ENCODE measurements at places on chromosomes 5 and 9. TPM values are rescaled to one million over a fixed set of nuclear protein-coding genes. Genes with fewer than 3 reads are reported as not detected.
A peak's percentile ranks its signal among the peaks of the same experiment; 100 is the strongest.

The SPINK5 gene
- 0.22 TPM for total RNA-seq

The CMBL gene
- total RNA-seq, result 3.5 TPM

The ORM2 gene
- total RNA-seq, result not detected

The LCN1 gene
- not detected for total RNA-seq

The C5 gene
- 0.60 TPM for total RNA-seq

The CTXN3 gene
- total RNA-seq, result not detected

The ACSL6 gene
- 0.65 TPM for total RNA-seq

The LPAR1 gene
- total RNA-seq, result not detected

The SGTB gene
- total RNA-seq, result 9.4 TPM

GRCh38 chr5:149490599-149491485 lies 60.4 kb downstream of the CSNK1A1 start:
- DNase-seq, result no peak

DNA sequence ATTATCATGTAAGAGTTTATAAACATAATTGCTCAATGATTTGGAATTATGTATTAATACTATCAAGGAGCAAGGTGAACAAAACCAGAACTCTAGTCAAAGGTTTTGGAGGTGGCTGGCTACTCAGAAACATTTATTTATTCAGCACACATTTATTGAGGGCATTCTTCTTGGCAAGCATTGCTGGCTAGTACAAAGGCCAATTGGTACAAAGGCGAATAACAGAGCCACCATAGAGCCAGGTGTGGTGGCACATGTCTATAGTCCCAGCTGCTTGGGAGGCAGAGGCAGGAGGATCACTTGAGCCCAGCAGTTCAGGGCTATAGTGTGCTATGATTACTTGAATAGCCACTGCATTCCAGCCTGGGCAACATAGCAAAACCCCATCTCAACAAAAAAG lies 242.1 kb downstream of the CWC27 start:
- DNase-seq, result no peak

DNA sequence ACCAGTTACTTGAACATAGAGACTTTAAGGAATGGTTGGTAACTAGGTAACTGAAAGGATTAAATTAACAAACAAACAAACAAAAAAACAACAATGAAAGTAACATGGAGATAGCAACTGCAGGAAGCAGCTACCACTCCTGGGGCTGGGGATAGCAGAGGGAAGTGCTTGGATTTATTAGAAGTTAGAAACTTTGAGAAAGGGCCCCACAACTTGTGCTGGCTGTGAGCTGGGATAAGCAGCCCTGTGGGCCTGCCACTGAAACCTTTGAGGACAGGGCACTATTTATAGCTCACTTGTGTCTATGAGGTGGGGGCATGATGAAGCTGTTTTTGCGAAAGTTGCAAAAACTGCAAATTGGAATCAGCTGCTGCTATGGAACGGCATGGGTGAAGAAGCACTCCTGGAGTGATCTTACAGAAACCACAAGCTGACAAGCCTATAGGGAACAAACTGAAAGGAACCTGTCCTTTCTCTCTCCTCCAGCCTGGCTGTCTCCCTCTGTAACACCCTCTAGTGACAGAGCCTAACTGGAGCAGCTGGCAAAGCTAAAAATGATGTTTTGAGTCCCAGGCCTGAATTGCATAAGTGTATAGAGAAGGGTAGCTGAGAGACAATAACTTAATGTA lies 91.4 kb upstream of the RANBP6 start:
- peak; percentile 56 for DNase-seq

- DNase-seq, result no peak
Measured at GRCh38 chr5:158392753-158393152, 533.8 kb upstream of the CLINT1 start.

DNA sequence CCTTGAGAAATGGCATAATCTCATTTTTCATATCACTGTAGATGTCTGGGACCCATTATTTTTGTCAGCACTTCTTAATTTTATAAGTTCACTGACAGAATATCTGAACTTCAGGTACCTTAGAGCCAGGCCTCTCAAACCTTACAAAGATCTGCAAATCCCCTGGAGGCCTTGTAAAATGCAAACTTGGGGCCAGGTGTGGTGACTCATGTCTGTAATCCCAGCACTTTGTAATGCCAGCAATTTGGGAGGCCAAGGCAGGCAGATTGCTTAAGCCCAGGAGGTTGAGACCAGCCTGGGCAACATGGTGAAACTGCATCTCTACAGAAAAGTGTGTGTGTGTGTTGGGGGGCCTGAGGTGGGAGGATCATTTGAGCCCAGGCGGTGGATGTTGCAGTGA lies 30.8 kb downstream of the RASGRF2 start:
- DNase-seq, result no peak

DNA sequence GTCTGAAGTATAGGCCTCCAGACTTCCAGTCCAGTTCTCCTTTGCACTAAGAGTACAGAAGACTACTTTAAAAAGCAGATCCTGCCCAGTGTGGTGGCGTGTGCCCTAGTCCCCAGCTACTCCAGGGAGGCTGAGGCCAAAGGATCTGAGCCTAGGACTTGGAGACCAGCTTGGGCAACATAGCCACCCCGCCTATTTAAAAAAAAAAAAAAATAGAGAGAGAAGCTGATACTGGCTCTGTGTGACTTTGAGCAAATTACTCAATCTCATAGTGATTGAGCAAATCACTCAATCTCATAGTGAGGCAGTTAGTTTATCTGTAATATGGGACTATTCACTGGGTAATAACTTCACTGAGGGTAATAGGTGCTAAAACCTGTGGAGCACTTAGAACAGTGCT lies 43.6 kb upstream of the KDM4C start:
- no peak for DNase-seq

DNA sequence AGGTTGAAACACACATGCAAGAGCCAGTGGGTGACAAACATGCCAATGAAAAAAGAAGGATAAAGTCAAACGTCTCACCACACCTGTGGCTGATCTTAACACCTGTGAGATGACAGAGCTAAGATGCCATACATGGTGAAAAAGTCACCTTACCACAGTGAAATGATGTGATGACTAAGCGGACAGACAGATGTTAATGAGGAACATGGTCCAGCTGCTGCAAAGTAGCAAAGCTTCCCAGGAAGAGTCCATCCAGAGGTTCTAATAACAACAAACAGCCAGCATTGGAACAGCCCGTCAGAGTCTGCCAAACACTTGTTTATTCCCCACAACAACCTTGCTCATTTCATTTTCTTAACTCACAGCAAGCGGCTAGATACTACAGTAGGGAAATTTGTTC lies 1.9 kb downstream of the KIAA1191 start:
- no peak for DNase-seq

GRCh38 chr5:100505984-100506670 lies 29.0 kb upstream of the FAM174A start:
- peak; percentile 55 for DNase-seq

GRCh38 chr5:135498637-135498995 lies 37.1 kb downstream of the NEUROG1 start:
- no peak for DNase-seq

GRCh38 chr9:13447843-13448422 lies 168.4 kb upstream of the MPDZ start:
- DNase-seq, result peak; percentile 50

- no peak for DNase-seq
Measured at GRCh38 chr5:32043105-32043504, 131.0 kb downstream of the GOLPH3 start.

GRCh38 chr5:9533562-9534364 lies 12.1 kb downstream of the SEMA5A start:
- DNase-seq, result no peak

DNA sequence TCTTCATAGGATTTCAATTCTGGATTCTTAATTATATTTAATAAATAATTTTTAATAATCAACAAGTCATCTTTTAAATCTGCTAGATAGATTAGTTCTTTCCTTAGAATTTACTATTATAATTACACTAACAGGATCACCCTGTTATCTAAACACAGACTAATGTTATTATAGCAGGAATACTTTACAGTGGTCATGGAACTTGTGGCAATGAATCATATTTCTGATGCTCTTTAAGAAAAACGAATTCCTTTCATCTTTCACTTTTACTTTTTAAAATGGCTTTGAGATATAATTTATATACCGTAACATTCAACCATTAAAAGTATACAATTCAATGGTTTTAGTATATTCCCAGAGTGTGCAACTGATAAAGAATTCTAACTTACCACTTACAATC lies 29.7 kb upstream of the CDK5RAP2 start:
- DNase-seq, result no peak

GRCh38 chr9:21889673-21890072 lies 87.2 kb downstream of the MTAP start:
- DNase-seq, result no peak

DNA sequence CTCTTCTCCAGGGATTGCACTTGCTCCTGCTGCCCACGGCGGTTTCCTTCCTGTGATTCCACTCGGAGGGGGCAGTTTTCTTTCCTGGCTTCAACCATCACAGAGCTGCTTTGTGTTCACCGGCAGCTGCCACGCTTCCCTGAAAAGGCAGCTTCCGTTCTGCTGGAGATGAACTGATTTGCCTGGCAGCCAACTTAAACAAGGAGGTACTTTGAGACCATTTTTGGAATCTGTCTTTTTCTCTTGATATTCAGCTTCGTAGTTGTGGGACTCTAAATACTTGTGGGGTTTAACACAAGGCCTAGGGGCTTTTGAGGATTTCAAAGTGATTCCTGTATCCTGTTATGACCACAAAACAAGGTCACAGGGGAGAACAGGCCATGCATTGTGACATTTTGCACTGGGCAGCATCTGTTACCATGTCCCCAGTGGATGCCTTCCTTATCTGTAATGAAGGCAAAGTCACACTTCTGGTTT lies 192.0 kb downstream of the MTRR start:
- no peak for DNase-seq

- DNase-seq, result no peak
Measured at GRCh38 chr5:109788596-109788995, 98.9 kb downstream of the MAN2A1 start.

DNA sequence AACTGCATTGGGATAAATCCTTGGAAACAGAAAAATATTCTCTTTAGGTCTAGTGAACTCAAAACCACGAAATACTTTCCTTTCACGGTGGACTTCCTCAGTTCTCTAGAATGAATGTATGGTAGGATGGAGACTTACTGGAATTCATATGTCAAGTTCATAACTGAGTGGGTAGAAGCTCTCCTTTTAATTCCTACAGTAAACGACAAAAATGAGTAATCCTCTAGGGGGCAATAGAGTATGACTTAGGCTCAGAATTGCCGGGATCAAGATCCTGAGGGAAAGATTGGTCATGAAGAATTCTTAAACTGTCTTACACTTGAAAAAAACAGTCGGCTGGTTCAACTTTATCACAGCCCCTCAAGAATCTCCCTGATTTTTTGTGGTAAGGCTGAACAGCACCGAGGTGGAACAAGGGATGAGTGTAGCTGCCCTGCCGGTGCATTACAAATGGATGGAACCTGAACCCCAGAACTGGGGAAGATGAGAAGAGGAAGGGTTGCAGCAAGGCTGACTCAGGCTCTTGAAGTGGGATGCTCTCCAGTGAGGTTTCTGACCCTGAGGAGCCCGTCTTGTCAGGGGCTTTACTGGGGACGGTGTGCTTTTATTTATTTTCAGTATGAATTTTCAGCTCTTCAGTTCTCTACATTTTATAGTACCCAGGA lies 14.0 kb upstream of the LOX start:
- DNase-seq, result peak; percentile 23

DNA sequence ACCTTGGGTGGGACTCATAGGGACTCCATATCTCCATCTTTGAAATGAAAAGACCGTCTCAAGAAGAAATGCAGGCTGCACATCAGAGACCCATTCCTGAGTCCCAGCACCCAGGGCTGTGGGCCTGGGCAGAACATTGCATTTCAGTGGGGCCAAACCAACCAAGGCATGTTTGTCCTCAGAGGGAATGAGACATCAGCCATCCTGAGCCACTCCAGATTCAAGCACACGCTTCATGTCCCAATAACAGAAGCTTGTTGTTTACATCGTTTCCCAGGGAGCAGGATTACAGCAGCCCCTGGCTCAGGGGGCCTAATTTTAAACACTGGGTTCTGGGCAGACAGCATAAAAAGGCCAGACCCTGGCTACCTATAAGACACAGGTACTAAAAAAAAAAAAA lies 24.3 kb downstream of the DUSP1 start:
- no peak for DNase-seq

- DNase-seq, result no peak
Measured at GRCh38 chr5:173736923-173737412, 120.5 kb upstream of the BOD1 start.

- DNase-seq, result no peak
Measured at GRCh38 chr5:134553821-134554267, 28.4 kb downstream of the JADE2 start.

DNA sequence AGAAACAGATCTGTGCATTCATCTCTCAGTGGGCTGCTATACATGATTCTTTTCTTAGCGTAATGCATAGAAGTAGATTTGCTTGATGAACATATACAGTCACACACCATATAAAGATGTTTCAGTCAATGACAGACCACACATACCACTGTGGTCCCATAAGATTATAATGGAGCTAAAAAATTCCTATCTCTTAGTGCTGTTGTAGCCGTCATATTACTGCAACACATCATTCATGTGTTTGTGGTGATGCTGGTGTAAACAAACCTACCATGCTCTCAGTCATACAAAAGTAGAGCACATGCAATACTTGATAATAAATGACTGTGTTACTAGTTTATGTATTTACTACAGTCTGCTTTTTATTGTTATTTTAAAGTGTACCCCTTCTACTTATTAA lies 214.3 kb downstream of the ARHGAP26 start:
- DNase-seq, result no peak

DNA sequence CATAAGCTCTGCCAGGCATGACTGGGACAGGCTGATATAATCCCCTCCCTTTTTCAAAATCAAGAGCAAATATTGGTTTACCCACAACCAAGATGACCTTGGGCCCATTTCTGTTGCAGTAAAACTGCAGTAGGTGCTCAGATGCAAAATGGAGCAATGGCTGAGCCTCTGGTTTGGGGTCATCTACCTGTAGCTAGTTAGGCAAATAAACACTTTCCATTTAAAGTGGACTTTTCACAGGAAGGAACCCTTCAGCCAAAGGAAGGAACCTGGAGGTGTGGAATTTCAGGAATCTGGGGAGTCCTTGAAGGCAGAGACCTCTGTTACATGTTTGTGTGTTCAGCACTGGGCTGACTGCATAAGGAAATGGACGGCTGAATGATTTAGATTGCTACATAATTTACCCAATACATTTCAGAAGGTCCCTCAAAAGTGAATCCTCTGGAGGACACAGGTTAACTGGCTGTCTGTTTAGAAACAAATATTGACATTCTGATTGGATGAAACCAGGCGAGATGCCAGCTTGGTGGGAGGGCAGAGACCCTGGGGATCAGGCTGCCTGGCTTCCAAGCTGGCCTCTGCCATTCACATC lies 170.1 kb upstream of the ZNF618 start:
- DNase-seq, result no peak

DNA sequence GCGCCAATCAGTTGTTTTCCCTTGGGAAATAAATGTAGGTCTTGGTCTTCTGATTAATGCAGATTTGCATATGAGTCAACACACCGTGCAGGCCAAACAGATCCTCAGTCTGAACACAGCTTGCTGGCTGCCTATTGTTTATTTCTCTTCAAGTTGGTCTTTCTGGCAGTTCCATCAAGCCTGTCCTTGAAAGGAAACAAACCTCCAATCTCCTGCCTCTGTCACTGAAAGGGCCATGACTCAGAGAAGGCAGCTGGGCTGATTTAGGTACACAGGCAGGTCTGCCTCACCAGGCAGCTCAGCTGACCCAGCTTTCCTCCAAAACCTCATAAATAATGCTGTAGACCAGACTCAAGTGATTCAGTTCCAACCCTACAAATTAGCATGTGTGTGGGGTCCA lies 175.9 kb downstream of the MAN2A1 start:
- peak; percentile 99 for DNase-seq

- DNase-seq, result no peak
Measured at GRCh38 chr9:95764533-95765319, 110.8 kb upstream of the ERCC6L2 start.

Measured in lung microvascular endothelial cell (primary cell).